ENCODE measurements at places on chromosomes 1 and 21. TPM values are rescaled to one million over a fixed set of nuclear protein-coding genes. Genes with fewer than 3 reads are reported as not detected.
A peak's percentile ranks its signal among the peaks of the same experiment; 100 is the strongest.

DNA sequence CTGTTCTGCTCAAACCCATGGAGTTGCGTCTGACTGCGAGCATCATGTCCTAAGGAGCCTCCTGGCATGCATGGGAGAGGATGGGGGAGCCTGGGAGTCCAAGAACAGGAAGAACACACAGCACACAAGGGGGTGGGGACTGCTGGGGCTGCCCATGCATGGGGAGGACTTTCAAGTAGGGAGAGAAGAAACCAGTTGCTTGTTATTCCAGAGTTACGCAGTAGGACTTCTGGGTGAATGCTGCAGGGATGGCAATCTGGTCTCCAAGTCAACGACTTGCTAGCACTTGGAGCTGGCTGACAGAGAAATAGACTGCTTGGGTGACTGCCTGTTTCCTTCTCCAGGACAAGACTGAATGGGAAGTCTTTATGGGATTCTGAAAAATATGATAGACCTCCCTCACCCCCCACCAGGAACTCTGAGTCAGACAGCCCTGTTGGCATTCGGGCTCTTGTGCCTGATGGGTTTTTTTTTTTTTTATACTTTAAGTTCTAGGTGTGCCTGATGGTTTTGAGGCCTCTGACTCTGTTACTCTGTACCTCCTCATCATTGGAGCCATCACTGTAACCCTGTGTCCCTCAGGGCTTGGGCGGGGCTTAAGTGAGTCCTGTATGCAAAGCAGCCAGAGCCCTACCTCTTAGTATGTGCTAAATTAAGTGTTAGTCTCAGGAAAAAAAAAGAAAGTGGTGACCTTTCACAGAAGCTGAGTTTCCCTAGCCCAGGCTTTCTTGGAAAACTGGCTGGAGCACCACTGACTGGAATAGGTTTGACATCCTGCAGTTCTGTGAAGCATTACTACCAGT, 30.3 kb downstream of the MAP3K21 start:
- DNase-seq, result no peak

The EPHA2 gene
- 11.0 TPM for polyA plus RNA-seq

The S100A7 gene
- polyA plus RNA-seq, result not detected

DNA sequence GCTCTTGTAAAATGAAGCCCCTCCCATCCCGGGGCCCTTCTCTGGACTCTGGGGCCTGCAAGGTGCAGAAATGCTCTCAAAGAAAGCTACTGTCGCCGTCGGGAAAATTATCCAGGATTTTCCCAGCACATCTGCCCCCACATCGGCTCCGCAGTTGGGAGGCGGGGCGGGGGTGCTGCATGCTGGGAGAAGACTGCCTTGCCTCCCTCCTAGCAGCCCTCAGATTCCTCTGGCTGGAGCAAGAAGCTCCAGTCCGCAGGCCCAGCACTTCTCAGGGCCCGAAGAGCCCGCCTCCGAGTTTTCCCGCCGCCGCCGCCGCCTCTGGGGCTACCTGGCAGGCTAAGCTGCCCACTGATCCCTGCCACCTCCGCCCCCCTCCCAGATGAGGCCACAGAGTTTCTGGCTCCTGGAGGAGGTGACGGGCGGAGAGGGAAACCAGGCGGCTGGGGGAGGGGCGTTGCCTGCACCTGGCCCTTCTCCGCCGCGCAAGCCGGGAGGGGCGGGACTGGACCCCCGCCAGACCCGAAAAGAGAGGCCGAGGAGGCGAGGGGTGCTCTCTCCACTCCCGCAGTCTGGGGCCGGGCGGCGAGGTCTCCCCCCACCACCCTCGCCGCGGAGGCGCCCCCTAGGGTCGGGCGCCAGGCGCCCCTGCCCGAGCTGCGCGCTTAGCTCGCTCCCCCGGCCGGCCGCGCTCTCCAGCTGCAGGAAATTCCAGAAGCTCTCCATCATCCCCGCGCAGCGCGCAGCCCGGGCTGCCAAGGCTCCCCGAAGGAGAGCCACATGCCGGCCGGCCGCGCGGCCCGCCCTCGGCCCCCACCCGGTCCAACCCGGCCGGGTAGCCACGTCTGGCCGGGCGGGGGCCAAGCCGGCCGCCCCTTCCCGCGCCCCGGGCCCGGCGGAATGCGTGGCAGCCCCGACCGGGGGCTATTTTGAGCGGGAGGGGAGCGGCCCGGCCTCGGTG, 28.8 kb downstream of the AHDC1 start:
- DNase-seq, result peak; percentile 84

GRCh38 chr1:68321084-68321685, 88.9 kb upstream of the WLS start:
- peak; percentile 89 for DNase-seq

GRCh38 chr1:86741947-86742572, 37.7 kb downstream of the SH3GLB1 start:
- DNase-seq, result peak; percentile 47

The SHC1 gene
- 56.1 TPM for polyA plus RNA-seq

The HPCAL4 gene
- polyA plus RNA-seq, result 0.06 TPM

Measured in stomach (tissue), 19 donors.